NCI-H1436 treated with DMSO at 0.1 percent for 48 hours (cell line): ENCODE measurements at places on chromosomes 16 and 17.

GRCh38 chr17:4788807-4789700 lies at the start of gene GLTPD2:
GLTPD2 (plus strand) TSS chr17:4788964; CDS start chr17:4789012, 48 bp downstream.
- DNase-seq: no peak

GRCh38 chr16:59021751-59022150 lies 287.6 kb upstream of the GOT2 start:
- no peak for DNase-seq

GRCh38 chr16:68995011-68995504 lies 110.4 kb upstream of the HAS3 start:
- DNase-seq: peak; percentile 79

- no peak for DNase-seq
Observed at GRCh38 chr17:82317394-82318168, at the start of gene CD7. CD7 (minus strand) TSS chr17:82317608; CDS start chr17:82317495, 113 bp downstream.

DNA sequence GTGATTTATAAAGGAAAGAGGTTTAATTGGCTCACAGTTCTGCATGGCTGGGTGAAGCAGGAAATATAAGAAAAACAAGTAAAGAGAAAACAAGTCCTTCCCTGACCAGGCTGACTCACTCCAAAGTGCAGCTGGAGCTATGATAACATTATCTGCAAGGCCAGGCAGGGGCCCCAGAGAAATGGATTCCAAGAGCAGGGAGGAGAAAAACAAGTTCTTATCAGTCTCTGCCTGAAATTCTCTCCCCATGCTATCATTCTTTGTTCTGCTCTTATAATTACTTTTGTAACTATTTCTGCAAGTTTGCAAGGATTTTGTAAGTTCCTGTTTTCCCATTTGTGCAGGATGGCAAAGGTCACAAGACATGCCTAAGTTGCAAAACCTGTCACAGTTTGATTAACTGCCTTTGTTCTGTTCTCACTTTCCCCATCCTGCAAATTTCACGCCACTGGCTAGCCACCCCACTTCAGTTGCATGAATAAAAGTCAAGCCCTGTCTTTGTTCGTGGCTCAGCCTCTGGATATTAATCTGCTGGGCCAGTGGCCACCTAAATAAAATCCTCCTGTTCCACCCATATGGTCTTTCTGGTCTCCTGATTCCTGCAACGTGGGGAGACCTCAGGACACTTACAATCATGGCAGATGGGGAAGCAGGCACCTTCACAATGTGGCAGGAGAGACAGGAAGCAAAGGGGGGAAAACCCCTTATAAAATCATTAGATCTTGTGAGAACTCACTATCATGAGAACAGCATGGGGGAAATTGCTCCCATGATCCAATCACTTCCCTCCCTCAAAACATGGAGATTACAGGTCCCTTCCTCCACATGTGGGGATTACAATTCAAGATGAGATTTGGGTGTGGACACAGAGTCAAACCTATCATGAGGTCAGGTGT lies 13.1 kb downstream of the ABCA9 start:
- no peak for DNase-seq
